AG10803 (cell line): ENCODE measurements at places on chromosomes 3 and 15.

GRCh38 chr3:192916371-192917027 lies 1.2 kb downstream of the MB21D2 start:
- DNase-seq, result no peak

- DNase-seq, result no peak
Observed at GRCh38 chr3:15175605-15176004, 30.4 kb upstream of the CAPN7 start.

DNA sequence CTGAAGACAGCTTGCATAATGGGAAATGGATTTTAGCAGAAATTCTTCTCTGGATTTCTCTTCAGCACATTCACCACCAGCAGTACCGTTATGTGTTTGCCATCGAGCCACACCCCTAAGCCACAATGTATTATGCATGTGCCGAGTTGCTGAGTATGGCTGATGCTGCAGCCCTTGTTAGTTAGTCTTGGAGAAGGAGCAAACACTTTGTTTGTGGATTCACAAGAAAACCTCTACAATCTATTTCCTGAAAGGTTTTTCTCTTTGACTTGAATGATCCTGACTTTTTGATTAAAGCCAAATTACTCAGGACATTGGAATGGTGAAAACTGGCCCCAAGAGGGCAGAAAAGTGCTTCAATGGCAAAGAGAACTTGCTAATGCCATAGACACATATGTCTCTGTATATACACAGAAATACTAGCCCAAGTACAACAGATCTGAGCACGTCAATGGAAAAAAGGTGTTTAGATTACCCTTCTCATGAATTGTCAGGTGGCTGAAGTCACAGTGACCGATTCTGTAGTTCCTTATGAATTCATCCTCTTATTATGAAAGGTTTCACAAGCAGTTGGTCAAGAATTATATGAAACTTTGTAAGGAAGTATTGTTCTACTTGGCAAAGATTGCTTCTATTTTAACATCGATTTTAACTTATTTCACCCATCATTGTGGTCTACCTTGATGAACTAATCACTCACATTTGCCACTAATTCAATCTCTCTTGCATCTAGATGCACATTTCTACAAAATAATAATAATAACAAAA lies 103.0 kb downstream of the P3H2 start:
- peak; percentile 81 for DNase-seq

- DNase-seq, result no peak
Observed at GRCh38 chr3:138188013-138188730, 1.1 kb downstream of the ARMC8 start.

- DNase-seq, result no peak
Observed at GRCh38 chr3:138472141-138472825, 37.9 kb downstream of the ESYT3 start.

GRCh38 chr3:10926256-10926810 lies 66.2 kb upstream of the SLC6A1 start:
- no peak for DNase-seq

DNA sequence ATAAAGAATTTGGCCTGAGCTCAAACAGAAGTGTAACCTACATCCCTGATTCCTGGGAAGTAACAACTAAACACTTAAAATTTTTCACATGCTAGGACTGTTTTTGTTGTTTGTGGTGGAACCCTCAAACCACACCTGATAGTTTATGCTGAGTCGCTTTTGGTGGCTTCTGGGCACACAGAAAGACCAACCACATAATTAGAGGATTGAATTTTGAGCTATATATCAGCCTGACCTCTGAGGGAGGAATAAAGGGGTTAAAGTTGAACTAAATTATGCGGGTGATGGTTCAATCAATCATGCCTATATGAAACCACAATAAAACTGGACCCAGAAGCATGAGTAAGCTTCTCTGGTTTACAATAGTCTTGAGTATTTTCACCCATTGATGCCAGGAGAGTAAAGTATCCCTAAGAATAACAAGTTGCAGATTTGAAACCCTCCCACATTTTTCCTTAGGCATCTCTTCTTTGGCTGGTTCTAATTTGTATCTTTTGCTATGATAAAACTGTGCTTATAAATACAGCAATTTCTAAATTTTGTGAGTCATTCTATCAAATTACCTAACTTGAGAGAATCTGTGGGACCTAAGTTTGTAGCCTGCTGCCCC lies 1304.5 kb upstream of the GBE1 start:
- DNase-seq, result no peak

DNA sequence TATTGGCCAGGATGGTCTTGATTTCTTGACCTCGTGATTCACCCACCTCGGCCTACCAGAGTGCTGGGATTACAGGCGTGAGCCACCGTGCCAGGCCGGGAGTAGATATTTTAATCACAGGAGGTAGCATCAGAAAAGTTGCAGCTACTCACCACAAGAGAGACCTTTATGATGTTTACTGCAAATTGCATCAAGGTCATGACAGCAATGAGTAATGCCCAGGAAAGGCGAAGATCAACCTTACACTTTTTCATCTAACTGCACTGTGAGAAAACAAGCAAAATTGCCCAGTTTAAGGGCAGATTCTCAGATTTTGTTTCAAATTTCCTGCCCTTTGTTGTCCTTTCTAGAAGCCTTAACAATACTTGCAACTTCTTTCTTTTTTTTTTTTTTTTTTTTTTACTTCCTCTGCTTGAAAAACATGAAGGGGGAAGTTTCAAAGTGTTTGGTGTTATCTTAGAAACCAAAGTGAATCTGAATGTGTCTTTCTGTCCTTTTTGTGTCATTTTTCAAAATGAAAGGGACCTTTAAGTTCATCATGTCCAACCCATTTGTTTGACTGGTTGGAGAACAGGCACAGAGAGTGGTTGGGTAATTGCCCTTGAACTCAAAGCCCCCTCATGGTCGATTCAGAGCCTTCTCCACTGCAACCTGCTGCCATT lies 25.0 kb downstream of the TGFBR2 start:
- DNase-seq, result no peak
